Panc1 (cell line): ENCODE measurements at places on chromosomes 16 and 17.

DNA sequence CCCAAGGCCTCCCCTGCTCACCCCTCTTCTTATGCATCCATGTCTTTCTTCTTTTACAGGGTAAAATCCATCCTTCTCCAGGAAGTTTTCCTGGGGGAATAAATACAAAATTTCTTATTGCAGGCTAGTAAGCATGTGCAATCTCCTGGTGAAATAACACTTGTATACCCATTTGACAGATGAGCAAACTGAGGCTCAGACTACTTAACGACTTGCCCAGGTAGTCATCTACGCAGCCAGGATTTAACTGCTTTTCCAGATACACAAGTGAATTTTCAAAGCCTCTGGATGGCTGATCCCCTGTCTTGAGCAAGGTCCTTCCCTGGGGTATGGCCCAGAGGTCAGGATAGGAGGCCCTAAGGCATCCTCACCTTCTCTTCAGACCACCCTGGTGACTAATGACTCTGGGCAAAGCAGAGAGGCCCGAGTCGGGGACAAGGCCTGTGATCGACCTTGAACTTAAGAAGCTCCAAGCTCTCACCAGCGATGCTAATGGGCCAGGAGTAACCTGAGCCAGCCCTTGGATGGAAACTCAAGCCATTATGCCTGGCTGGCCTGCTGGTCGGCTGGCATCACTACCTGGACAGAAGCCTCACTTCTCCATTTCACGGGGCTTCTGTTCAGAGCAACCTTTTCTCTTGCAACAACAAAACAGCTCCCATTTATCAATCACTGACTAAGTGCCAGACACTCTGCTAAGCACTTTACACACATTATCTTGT is 33.1 kb downstream of the ZNF423 start:
- DNase-seq: no peak

- DNase-seq: no peak
These were observed 23.3 kb downstream of the MINK1 start for GRCh38 chr17:4856271-4856936.

GRCh38 chr17:65177901-65178300 is 40.7 kb downstream of the RGS9 start:
- DNase-seq: no peak

GRCh38 chr16:3625911-3626732 is 14.7 kb upstream of the SLX4 start:
- no peak for DNase-seq

DNA sequence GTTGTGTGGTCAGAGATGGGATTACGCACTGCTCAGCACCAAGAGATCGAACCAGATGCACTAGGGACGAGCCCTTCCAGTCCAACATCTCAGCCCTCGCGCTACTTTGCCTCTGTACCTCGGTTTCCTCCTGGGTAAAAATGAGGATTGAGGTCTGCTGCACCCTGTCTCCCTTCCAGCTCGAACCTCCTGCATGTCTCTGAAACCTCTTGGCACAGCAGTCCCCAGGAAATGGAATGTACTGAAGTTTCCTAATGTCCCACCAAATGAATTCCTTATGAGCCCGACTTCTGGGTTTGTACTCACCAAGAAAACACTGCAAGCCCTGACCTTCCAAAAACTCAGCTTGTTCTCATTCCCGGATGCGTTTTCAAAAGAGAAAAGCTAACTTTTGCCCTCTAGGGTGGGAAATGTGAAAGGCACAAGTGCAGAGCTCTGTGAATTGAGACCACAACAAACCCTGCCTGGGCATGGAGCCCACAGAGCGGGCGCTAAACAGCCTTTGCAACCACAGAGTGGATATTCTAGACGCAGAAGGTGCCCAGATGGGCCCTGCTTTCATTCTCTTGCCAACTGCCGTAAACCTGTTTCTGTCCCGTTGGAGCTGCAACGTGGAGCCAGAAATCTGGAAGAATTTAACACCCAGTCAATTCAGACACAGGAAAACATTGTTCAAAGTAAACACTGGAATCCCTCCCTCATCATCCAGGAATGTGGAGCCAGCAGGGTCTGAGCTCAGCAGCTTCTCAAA is 10.3 kb downstream of the CDRT4 start:
- no peak for DNase-seq

DNA sequence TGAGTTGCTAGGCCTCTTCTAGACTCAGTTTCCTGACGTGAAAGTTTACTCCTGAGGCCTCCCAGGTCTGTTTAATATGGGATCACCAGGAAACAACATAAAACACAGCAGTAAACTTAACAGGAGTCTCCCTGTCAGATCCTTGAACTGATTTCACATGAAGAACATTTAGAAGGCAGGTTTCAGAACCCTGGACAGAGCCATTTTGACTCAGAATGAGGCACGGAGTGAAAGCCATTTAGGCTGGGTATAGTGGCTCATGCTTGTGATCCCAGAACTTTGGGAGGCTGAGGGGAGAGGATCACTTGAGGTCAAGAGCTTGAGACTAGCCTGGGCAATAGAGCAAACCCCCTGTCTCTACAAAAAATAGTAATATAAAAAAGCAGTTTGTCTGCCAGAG is 289.1 kb downstream of the CA10 start:
- no peak for DNase-seq

- no peak for DNase-seq
These were observed 14.6 kb upstream of the TMEM92 start for GRCh38 chr17:50259477-50260324.

DNA sequence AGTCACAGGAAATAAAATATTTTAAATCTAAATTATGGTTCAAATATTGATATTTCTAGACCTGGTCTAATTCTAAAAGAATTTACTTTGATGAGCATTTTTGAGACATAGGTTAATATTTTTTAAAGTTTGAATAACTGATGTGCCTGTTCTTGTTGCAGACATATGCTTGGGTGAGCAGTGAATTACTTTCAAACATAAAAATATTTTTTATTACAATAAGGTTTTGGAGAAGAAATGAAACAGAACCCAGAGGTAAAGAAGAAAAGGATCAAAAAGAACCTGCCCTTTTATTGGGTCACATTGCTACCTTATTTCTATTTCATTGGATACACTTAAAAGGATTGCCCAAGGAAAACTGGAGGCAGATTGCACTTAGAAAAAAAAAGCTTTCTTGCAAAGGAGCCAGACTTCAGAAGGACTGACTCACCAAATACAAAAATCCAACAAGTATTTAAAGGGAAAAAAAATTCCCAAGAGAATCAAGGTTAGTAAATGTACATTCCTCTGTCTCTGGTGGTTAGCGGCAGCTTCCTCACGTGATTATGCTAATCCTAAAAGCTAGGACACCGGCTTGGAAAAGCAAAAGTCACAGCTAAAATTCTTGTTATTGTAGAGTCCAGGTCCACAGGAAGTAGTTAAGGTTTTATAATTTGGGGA is 18.5 kb downstream of the ENPP7 start:
- DNase-seq: no peak

DNA sequence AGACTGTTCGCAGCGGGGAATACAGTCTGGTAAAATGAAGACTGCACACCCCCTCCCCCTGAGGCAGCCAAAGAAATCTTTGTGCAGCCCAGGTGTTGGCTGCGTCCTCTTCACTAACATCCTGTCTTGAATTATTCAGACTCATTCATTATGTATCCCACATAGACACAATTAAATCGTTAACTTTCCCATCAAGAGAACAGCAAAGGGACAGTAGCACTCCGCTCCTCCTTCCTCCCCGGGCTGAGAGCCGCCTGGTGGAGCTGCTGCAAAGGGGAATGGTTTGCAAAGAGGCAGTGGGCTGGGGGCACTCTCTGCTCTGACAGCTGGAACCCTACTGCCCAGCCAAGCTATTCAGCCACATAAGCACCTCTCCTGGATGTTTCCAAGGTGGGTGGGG is 290.0 kb upstream of the SOX9 start:
- no peak for DNase-seq

- DNase-seq: no peak
These were observed 27.6 kb upstream of the RGS9 start for GRCh38 chr17:65109543-65109942.

- no peak for DNase-seq
These were observed 1.4 kb downstream of the FBXO31 start for GRCh38 chr16:87382023-87382785.

DNA sequence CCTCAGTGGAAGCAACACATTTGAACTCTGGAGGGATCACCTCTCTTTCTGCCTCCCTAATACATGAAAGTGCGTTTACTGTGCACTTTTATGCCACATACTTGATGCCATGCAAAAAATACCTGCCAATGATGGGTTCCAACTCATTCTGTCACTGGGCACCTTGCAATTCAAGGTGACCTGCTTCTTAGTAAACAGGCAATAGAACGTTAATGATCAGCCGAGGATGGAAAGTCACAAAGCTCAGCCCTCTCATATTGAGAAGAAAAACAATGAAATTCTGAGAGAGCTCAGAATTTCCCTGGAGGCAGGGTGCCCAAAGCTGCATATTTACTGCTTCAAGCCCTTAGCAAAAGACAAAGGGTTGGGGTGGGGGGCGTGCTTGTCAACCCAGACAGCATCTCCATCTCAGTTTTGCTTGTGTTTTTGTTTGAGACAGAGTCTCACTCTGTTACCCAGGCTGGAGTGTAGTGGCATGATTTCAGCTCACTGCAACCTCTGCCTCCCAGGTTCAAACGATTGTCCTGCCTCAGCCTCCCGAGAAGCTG is 23.2 kb downstream of the LITAF start:
- no peak for DNase-seq

DNA sequence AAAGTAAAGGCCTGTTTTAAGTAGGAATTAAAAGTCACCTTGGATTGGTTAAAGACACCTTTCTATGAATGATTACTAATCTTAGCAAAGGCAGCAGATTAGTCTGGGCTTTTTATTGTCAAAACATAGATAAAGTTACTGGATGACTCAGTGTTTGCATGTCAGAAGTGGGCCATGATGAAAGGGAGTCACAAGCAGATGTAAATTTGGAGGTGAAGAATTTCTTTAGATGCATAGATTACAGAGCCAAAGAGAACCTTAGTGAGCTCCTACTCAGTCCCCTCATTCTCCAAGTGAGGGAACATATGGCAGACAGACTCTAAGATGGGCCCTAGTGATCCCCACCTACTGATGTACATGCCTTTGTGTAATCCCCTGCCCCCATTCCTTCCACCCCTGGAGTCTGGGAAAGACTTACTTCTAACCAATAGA is 124.5 kb downstream of the HS3ST3A1 start:
- no peak for DNase-seq

DNA sequence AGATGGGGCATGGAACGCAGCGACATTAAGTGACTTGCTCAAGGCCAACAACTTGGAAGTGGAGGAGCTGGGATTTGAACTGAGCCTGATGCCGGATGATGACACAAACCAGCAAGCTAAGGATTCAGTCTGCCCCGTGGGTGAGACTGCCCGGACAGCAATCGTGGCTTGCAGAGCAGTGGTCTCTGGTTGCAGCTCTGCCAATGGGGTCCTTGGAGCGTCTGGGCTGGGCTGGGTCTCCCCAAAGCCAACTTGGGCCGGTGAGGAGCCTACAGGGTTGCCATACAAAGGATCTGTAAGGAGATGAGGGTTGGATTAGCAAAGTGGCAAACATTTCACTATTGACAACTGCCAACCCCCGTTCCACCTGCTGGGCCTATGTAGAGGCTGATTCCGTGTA is 2.6 kb upstream of the CRISPLD2 start:
- no peak for DNase-seq

- no peak for DNase-seq
These were observed 80.8 kb downstream of the CLEC16A start for GRCh38 chr16:11025120-11025531.

GRCh38 chr17:37519251-37519985 is 29.7 kb downstream of the DUSP14 start:
- DNase-seq: no peak
